ENCODE measurements at places on chromosomes 2 and 18.

GRCh38 chr2:238811759-238812158 is 36.1 kb upstream of the TWIST2 start:
- no peak overlapping the region for H3K27ac ChIP-seq
- H3K4me1 ChIP-seq = no peaks in the 10 kb centered on the region
- H3K36me3 ChIP-seq = no peaks in the 10 kb centered on the region
- DNase-seq = no peak
- no peaks in the 10 kb centered on the region for H3K27me3 ChIP-seq

DNA sequence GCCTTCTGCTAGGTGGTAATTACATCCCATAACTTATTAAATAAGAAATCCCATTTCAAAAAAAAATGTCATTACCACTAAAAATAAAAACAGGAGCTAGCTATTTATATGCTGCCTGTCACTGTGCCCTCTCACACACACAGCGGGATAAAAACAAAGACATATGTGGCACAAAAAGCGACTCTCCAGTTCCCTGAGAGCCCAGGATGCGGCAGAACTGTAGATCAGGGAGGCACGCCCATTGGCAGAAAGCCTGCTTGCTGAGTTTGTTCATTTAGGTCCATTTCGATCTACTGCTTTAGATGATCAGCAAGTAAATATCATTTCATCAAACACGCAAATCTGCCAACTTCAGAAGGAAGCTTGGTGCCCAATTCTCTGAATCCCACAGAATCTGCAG is 124.4 kb downstream of the TMEM163 start:
- no peaks in the 10 kb centered on the region for H3K27me3 ChIP-seq
- DNase-seq = peak; percentile 19

GRCh38 chr18:76515576-76515975 is 20.5 kb upstream of the ZNF516 start:
- peaks cover 12% of the 10 kb centered on the region for H3K4me1 ChIP-seq
- no peak overlapping the region for H3K4me3 ChIP-seq
- H3K27me3 ChIP-seq = no peaks in the 10 kb centered on the region
- no peak for DNase-seq

GRCh38 chr2:67641312-67642045 is 244.3 kb downstream of the ETAA1 start:
- DNase-seq = no peak
- H3K4me3 ChIP-seq = no peak overlapping the region
- H3K27me3 ChIP-seq = no peaks in the 10 kb centered on the region
- H3K36me3 ChIP-seq = no peaks in the 10 kb centered on the region

GRCh38 chr18:48853588-48853987 is 97.2 kb downstream of the SMAD7 start:
- H3K27ac ChIP-seq = no peak overlapping the region
- peaks cover 27% of the 10 kb centered on the region for H3K4me1 ChIP-seq
- H3K27me3 ChIP-seq = no peaks in the 10 kb centered on the region
- no peak for DNase-seq

GRCh38 chr2:12501469-12502158 is 215.1 kb upstream of the TRIB2 start:
- no peaks in the 10 kb centered on the region for H3K27me3 ChIP-seq
- H3K4me1 ChIP-seq = no peaks in the 10 kb centered on the region
- H3K4me3 ChIP-seq = no peak overlapping the region
- no peaks in the 10 kb centered on the region for H3K36me3 ChIP-seq

GRCh38 chr2:42008241-42008921 is 39.4 kb upstream of the PKDCC start:
- no peaks in the 10 kb centered on the region for H3K36me3 ChIP-seq
- no peak overlapping the region for H3K4me3 ChIP-seq
- H3K27me3 ChIP-seq = no peaks in the 10 kb centered on the region
- no peaks in the 10 kb centered on the region for H3K4me1 ChIP-seq
- H3K27ac ChIP-seq = no peak overlapping the region

DNA sequence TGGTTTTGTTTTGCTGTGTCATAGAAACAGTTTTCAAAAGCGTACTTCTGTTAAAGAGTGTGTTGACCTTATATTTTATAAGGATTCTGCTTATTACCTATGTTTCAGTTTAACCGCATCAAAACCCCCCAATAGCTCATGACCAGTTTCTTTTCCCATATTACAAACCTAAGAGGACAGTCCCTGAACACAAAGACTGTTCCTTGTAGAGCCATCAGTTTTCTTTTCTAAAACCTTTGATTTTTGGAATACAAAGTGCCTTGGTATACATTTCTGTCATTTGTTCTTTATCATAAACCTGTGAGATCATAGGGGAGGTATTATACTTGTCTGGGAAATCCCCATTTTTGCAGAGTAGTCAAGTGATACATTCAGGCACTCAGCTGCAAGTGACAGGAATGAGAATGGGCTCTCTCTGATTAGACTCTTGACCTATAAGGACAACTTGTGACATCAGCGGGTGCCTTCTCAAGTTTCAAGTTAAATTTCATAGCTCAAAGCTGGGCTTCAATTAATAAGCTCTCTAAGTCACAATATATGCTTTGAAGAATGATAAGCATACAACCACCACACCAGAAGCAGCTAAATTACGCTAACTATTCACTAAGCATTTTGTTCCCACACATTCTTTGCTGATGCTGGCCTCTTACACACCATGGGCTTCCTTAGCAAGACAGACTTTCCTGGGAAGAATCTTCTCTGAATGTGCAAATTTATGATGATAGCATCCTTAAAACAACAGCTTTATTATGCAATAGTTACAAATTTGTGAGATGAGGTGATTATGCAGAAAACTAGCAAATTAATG is 97.5 kb upstream of the CD302 start:
- H3K36me3 ChIP-seq = no peaks in the 10 kb centered on the region
- H3K4me1 ChIP-seq = no peaks in the 10 kb centered on the region
- H3K4me3 ChIP-seq = no peak overlapping the region
- no peaks in the 10 kb centered on the region for H3K27me3 ChIP-seq
- no peak overlapping the region for H3K27ac ChIP-seq

DNA sequence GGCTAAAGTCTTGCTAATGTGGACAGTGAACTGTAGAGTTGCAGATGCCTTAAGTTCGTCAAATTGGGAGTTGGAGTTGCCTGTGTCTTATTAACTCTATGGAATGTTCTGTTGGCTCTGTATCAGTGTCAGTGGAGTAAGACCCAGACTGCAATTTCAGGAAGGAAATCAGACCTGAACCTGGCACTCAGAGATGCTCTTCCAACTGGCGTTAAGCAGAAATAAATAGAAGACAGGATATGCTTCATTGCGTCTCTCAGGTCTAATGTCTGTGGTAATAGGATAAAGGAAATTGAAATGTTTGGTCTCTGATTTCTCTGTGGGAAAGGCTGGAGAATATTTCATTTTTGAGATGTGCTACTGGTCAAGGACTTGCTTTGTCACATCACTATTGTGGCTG is 846.7 kb upstream of the ID2 start:
- no peak overlapping the region for H3K4me3 ChIP-seq
- H3K36me3 ChIP-seq = no peaks in the 10 kb centered on the region
- H3K4me1 ChIP-seq = no peaks in the 10 kb centered on the region

- no peak overlapping the region for H3K4me3 ChIP-seq
- H3K36me3 ChIP-seq = no peaks in the 10 kb centered on the region
- no peak for DNase-seq
- no peaks in the 10 kb centered on the region for H3K4me1 ChIP-seq
- no peaks in the 10 kb centered on the region for H3K27me3 ChIP-seq
- H3K27ac ChIP-seq = no peak overlapping the region
Observed at GRCh38 chr18:78773819-78774218, 205.8 kb upstream of the SALL3 start.

GRCh38 chr2:12715258-12716031 is 1.3 kb upstream of the TRIB2 start:
- H3K27ac ChIP-seq = peak overlapping the region; percentile 91
- H3K4me3 ChIP-seq = peak overlapping the region; percentile 89
- H3K36me3 ChIP-seq = no peaks in the 10 kb centered on the region
- no peaks in the 10 kb centered on the region for H3K27me3 ChIP-seq
- no peak for DNase-seq

DNA sequence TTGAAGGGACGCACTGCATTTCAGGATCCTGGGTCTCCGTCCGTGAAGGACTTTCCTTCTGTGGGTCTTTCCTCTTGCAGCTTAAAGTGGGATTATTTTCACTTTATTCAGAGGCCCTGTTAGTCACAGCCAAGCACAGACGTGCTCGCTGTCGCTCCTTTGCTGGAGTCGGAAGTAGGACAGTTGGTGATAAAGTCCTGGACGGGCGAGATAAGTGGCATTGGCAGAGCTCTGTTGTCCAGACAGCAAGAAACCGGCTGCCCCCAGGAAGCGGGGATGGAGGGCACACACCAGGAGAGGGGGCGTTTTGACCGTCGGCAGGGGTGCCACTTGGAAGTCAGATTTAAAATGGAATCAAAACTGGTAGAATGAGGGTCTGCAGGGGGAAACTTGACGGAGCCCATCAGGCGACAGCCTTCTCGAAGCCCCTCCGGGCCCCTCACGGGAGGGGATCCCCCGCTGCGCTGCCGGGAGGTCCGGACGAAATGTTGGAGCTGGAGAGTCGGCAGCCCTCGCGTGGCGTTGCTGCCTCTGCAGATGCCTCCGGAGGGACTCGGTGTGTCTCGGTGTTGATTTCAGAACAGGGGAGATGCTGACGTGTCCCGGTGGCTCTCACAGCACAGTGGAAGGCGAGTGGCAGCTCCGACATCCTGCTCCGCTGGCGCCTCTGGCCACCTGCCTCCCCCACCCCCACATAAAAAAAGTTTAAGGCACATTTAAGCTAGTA is 124.2 kb downstream of the NFATC1 start:
- H3K4me3 ChIP-seq = no peak overlapping the region
- H3K27ac ChIP-seq = no peak overlapping the region
- peak; percentile 19 for DNase-seq
- no peaks in the 10 kb centered on the region for H3K36me3 ChIP-seq
- H3K27me3 ChIP-seq = no peaks in the 10 kb centered on the region

- H3K36me3 ChIP-seq = peaks cover 21% of the 10 kb centered on the region
- H3K4me3 ChIP-seq = no peak overlapping the region
- no peaks in the 10 kb centered on the region for H3K27me3 ChIP-seq
- no peak for DNase-seq
- peaks cover 12% of the 10 kb centered on the region for H3K4me1 ChIP-seq
- H3K27ac ChIP-seq = peak overlapping the region; percentile 48
Observed at GRCh38 chr2:219149667-219150066, 10.9 kb downstream of the NHEJ1 start.

GRCh38 chr18:10525697-10526560 is at the start of gene NAPG:
TSS of gene NAPG (plus strand) at chr18:10526027. CDS start at chr18:10526103, 76 bp downstream.
- DNase-seq = peak; percentile 91
- H3K4me1 ChIP-seq = peaks cover 12% of the 10 kb centered on the region
- H3K27me3 ChIP-seq = no peaks in the 10 kb centered on the region
- no peaks in the 10 kb centered on the region for H3K36me3 ChIP-seq

DNA sequence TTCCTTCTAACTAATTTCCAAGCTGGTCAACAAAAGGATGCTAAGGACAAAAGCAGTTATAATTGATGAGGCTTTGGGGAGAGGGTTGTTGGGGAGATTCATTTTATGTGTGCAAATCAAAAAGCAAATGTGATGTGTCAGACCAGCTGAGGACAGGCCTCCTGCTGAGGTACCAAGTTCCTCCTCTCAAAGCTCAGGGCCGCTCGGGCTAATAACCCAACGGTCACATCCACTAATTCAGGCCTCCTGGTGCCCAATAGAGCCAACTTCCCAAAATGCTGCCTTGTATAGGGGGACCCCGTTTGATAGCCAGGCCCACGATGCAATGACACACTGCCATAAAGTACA is 88.6 kb upstream of the RTN4 start:
- no peak overlapping the region for H3K4me3 ChIP-seq
- no peak overlapping the region for H3K27ac ChIP-seq
- H3K27me3 ChIP-seq = no peaks in the 10 kb centered on the region
- H3K36me3 ChIP-seq = no peaks in the 10 kb centered on the region

DNA sequence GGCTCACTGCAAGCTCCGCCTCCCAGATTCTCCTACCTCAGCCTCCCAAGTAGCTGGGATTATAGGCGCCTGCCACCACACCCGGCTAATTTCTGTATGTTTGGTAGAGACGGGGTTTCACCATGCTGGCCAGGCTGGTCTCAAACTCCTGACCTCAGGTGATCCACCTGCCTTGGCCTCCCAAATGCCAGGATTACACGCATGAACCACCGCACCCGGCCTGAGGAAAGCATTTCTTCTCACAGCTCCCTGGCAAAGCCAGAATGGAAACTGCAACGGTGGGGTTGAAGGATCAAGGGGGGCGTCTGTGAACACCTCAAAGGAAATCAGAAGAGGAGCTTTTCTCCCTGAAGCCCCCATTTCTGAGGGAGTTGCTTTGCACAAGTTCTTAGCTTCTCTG is 11.2 kb upstream of the TEX51 start:
- no peak overlapping the region for H3K4me3 ChIP-seq
- no peaks in the 10 kb centered on the region for H3K36me3 ChIP-seq

DNA sequence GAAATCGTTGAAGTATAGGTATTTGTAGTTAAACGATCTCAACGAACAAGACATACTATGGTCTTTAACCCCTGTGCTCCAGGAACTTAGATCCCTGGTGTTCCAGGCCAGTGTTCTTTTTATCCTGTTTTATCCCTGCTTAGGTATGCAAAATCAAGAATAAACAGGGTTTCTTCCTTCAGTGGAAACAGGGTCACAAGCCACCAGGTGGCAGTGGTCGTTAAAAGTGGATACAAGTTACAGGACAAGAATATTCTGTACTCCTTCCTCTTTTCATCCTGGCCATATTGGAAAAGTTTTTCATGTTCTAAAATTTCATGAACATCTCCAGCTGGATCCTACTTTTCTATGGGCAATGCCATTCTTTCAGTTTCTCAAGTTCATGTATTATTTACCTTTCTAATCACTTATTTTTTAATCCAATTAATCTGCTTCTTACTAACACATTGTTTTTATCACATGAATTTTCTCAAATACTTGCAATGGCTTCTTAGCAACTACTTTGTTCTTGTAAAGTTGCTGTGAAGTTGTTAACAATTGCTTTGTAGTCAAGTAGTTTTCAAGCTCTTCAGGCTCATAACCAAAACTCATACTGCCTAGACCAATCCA is 16.4 kb upstream of the HNMT start:
- H3K27me3 ChIP-seq = no peaks in the 10 kb centered on the region
- peak; percentile 89 for DNase-seq
- H3K27ac ChIP-seq = no peak overlapping the region
- no peak overlapping the region for H3K4me3 ChIP-seq
- no peaks in the 10 kb centered on the region for H3K4me1 ChIP-seq

DNA sequence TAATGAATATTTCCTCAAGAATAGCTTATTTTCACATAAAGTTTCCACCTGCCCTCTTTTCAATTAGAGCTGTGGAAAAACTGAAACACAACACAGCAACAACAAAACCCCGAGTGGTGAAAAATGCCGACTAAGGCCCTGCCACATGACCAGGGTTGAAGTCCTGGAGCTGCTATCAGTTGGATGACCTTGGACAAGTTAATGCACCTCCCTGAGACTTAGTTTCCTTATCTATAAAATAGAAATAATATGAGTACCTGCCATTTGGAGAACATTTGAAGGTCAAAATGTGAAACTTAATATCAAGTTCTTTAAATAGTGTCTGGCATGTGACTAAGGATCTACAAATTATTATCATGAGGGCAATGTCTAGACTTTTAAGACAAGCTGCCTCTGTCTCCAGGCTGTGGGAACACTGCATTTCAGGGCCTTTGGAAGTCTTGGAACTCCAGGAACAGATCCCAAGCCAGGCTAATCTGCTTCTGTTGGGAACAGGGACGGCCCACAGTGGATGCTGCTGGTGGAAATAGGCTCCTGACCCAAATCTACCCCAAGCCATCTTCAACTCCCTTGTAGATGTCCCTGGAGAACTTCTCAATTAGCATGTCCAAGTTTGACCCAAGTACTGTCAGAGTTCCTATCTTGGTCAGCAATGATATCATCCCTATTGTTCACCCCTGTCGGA is 42.0 kb upstream of the TRIB2 start:
- no peaks in the 10 kb centered on the region for H3K36me3 ChIP-seq
- no peaks in the 10 kb centered on the region for H3K27me3 ChIP-seq
- H3K4me1 ChIP-seq = peaks cover 7% of the 10 kb centered on the region

GRCh38 chr2:30675758-30676157 is 131.5 kb downstream of the CAPN13 start:
- DNase-seq = no peak
- no peaks in the 10 kb centered on the region for H3K4me1 ChIP-seq
- no peak overlapping the region for H3K4me3 ChIP-seq
- no peaks in the 10 kb centered on the region for H3K27me3 ChIP-seq
- H3K27ac ChIP-seq = no peak overlapping the region
- no peaks in the 10 kb centered on the region for H3K36me3 ChIP-seq
